Small intestine (tissue), 16 donors: ENCODE measurements at places on chromosomes 13 and 19. TPM values are rescaled to one million over a fixed set of nuclear protein-coding genes. Genes with fewer than 3 reads are reported as not detected.

- H3K36me3 ChIP-seq: no peaks in the 10 kb centered on the region
- no peak overlapping the region for H3K27ac ChIP-seq
- H3K4me3 ChIP-seq: no peak overlapping the region
- H3K4me1 ChIP-seq: no peaks in the 10 kb centered on the region
Measured at GRCh38 chr13:35771898-35772297, 295.4 kb upstream of the MAB21L1 start.

GRCh38 chr13:51933466-51934058 lies 71.8 kb downstream of the CCDC70 start:
- H3K36me3 ChIP-seq: peaks cover 5% of the 10 kb centered on the region
- H3K27ac ChIP-seq: no peak overlapping the region
- H3K4me1 ChIP-seq: no peaks in the 10 kb centered on the region
- H3K27me3 ChIP-seq: no peaks in the 10 kb centered on the region
- no peak for DNase-seq
- no peak overlapping the region for H3K4me3 ChIP-seq

The CATSPERD gene
- not detected for polyA plus RNA-seq

The CEBPA gene
- 203 TPM for polyA plus RNA-seq

- DNase-seq: peak; percentile 82
- no peak overlapping the region for H3K4me3 ChIP-seq
- no peak overlapping the region for H3K27ac ChIP-seq
- H3K36me3 ChIP-seq: no peaks in the 10 kb centered on the region
- no peaks in the 10 kb centered on the region for H3K27me3 ChIP-seq
Measured at GRCh38 chr13:21932578-21932977, 261.7 kb downstream of the FGF9 start.

DNA sequence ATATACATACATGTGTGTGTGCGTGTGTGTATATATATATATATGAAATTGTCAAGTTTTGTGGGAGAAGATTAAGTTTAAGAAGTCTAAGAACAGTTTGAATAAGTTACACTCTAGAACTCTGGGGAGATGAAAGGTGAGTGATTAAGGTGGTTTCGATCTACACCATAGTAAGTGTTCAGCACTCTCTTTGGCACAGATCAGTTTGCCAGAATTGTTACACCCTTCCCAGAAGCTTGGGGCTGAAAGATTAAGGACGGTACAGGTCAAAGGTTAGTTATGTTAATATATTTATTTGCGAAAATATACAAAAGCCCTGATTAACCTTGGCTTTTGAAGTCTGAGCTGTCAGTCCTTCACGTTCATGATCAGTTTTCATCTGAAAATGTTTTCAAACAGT lies 309.1 kb downstream of the KLF5 start:
- H3K4me1 ChIP-seq: peaks cover 1% of the 10 kb centered on the region
- DNase-seq: peak; percentile 54
- no peaks in the 10 kb centered on the region for H3K36me3 ChIP-seq
- no peaks in the 10 kb centered on the region for H3K27me3 ChIP-seq
- no peak overlapping the region for H3K27ac ChIP-seq

The HIPK4 gene
- not detected for polyA plus RNA-seq

DNA sequence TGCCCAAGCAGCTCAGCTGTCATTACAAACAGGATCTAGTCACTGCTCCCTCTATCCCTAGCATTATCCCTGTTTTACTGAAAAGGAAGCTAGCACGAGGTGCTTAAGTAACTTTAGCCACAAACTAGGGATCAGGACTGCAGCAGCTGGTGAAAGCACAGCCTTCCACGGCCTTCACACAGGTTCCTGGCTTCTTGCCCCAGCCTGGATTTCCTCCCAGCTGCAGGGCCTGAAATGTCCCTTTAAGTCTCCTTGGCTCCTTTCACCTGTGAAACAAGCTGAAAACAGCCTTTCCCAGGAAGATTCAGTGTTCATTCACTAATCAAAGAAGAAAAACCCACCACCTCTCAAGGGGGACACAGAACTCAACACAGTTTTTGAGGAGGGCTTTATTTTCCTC lies 754.5 kb downstream of the DIAPH3 start:
- no peaks in the 10 kb centered on the region for H3K27me3 ChIP-seq
- H3K27ac ChIP-seq: no peak overlapping the region
- no peak overlapping the region for H3K4me3 ChIP-seq
- H3K36me3 ChIP-seq: no peaks in the 10 kb centered on the region
- H3K4me1 ChIP-seq: no peaks in the 10 kb centered on the region

GRCh38 chr19:29547981-29548380 lies 22.2 kb downstream of the VSTM2B start:
- H3K4me1 ChIP-seq: peaks cover 32% of the 10 kb centered on the region
- H3K36me3 ChIP-seq: no peaks in the 10 kb centered on the region
- H3K27me3 ChIP-seq: no peaks in the 10 kb centered on the region
- H3K27ac ChIP-seq: no peak overlapping the region
- no peak overlapping the region for H3K4me3 ChIP-seq

The EVI5L gene
- 8.4 TPM for polyA plus RNA-seq

The PNMA8A gene
- polyA plus RNA-seq: 1.5 TPM

- no peaks in the 10 kb centered on the region for H3K36me3 ChIP-seq
- peaks cover 7% of the 10 kb centered on the region for H3K4me1 ChIP-seq
- H3K27ac ChIP-seq: peak overlapping the region; percentile 52
- no peak overlapping the region for H3K4me3 ChIP-seq
- DNase-seq: no peak
- no peaks in the 10 kb centered on the region for H3K27me3 ChIP-seq
Measured at GRCh38 chr13:48220981-48221685, 11.9 kb upstream of the ITM2B start.

DNA sequence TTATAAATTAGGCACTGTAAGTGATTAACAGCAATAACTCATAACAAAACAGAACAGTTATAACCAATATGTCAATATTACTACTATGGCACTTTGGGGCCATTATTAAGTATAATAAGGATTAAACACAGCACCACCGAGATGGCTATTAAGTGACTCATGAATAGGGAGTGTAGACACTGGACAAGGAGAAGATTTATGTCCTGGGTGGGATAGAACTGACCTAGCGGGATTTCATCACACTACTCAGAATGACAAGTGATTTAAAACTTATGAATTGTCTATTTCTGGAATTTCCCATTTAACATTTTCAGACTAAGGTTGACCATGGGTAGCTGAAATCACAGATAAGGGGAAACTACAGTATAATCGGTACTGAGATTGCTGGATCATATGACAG lies 79.0 kb upstream of the SLC7A1 start:
- no peaks in the 10 kb centered on the region for H3K36me3 ChIP-seq
- H3K4me3 ChIP-seq: no peak overlapping the region
- DNase-seq: no peak
- H3K4me1 ChIP-seq: no peaks in the 10 kb centered on the region
- H3K27ac ChIP-seq: no peak overlapping the region

The ZNF507 gene
- 17.1 TPM for polyA plus RNA-seq

- peak overlapping the region; percentile 97 for H3K27ac ChIP-seq
- DNase-seq: no peak
- H3K4me3 ChIP-seq: peak overlapping the region; percentile 77
- H3K4me1 ChIP-seq: peaks cover 9% of the 10 kb centered on the region
Measured at GRCh38 chr19:43620061-43621001, 902 bp upstream of the ZNF428 start.

DNA sequence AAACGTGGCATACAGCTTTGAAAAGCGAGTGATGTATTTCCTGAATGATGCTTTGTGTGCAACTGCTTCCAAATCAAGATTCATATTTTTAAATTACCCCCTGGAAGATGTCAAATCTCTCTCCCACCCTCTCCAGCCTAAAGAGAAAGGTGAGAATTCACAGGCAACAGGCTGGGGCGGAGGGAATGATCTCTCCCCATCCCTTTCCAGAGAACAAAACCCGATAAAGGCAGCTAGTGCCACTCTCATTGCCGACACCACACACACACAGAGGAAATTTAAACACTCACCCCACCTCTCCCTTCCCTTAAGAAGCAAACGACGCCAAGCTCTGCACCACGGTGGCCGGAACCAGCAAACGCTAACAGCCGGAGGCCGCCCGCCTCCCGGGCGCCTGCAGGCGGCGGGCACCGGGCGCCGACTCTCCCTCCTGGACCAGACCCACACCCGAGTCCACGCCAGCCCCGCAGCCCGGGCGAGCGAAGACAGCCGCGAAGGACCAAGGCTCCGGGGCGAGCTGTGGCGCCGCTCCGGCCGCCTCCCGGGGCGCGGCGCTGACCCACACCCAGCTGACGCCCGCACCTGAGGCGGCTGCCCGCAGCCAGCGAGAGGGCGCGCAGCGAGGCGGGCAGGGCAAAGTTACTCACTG lies 477 bp downstream of the LNX2 start:
- H3K27me3 ChIP-seq: no peaks in the 10 kb centered on the region
- peak overlapping the region; percentile 95 for H3K27ac ChIP-seq
- H3K36me3 ChIP-seq: no peaks in the 10 kb centered on the region
- H3K4me3 ChIP-seq: peak overlapping the region; percentile 77

- no peaks in the 10 kb centered on the region for H3K27me3 ChIP-seq
- no peak for DNase-seq
- H3K36me3 ChIP-seq: peaks cover 5% of the 10 kb centered on the region
- peaks cover 12% of the 10 kb centered on the region for H3K4me1 ChIP-seq
- H3K4me3 ChIP-seq: no peak overlapping the region
- H3K27ac ChIP-seq: peak overlapping the region; percentile 53
Measured at GRCh38 chr19:10543059-10543419, 665 bp upstream of the ATG4D start.

The RDH8 gene
- not detected for polyA plus RNA-seq
